Fibroblast of skin of abdomen (primary cell): ENCODE measurements at places on chromosomes 11 and 22.

GRCh38 chr22:37186228-37186996 lies 1.6 kb downstream of the C1QTNF6 start:
- peak; percentile 82 for DNase-seq

DNA sequence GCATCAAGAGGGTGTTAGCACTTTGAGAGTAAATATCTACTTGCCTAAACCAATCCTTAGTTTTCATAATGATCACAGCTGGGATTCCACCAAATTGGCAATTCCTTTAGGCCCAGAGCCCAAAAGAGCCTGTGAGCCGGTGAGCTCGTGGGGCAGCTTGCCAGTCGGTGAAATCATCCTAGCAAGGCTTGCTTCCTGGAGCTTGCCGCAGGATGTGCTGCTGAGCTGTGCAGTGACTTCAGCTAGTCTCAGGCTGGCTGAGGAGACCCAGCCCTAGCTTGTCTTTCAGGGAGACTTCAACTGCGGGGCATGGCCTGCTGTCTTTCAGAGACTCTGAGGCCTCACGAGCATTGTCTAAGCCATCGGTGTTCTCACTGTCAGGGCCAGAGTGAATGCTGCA lies 73.6 kb upstream of the SUSD2 start:
- peak; percentile 84 for DNase-seq

DNA sequence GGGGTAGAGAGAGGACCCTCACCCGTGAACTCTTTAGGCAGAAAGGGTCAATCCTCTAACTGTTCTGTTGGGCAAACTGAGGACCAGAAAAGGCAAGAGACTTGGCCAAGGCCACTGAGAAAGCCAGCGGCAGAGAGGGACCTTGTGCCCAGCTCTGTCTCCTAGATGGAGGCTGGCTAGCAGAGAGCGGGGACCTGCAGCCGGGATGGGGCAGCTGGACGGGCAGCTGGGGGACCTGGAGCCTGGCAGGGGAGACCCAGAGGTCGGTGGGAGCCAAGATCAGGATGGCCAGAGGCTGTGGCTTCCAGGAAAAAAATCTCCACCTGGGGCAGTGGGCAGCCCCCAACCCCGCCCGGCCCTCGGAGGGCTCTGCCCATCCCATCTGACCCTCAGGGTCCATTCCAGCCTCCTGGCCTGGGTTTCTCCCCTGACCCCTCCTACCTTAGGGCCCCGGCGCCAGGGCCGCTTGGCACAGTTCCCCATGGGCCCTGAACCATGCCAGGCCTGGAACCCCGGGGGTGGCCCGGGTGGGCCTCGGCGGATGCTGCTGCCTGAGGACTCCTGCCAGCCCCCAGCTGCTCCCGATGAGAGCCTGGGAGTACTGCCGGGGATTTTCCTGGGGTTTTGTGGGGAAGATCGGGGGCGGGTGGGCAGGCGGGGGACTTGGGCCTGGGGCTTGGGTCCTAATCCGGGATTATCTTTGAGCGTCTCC lies at the start of gene CABP2:
TSS of gene CABP2 (minus strand) at position 603 of the 712 bp plus-strand sequence. CDS start at position 483, 120 bp downstream.
- DNase-seq = no peak

GRCh38 chr11:17008099-17008498 lies 6.1 kb downstream of the PLEKHA7 start:
- no peak for DNase-seq

DNA sequence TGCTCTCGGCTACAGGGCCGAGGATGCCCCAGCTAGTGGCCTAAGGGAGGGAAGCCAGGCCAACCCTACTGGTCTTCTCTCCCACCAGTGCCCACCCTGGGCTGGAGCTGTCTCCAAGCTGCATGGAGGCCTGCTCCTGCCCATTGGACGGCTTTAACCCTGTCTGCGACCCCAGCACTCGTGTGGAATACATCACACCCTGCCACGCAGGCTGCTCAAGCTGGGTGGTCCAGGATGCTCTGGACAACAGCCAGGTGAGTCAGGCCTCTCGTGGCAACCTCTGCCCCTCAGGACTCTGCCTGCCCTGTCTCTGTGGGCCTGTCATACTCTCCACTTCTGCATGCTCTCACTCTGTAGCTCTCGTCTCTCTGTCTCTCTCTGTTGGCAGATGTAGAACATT lies 44.1 kb upstream of the TPBGL start:
- no peak for DNase-seq

DNA sequence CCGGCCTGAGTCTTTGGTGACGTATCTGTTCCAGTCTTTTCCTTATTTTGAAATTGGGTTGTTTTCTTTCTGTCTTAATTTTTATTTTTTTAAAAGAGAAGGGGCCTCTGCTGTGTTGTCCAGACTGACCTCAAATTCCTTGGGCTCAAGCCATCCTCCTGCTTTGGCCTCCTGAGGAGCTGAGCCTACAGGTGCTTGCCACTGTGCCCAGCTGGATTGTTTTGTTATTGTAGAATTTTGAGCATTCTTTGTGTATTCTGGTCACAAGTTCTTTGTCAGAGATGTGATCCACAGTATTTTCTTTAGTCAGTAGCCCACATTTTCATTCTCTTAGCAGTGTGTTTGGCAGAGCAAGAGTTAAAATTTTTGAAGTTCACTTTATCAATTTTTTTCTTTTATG lies 100.1 kb downstream of the ATXN10 start:
- DNase-seq = no peak

DNA sequence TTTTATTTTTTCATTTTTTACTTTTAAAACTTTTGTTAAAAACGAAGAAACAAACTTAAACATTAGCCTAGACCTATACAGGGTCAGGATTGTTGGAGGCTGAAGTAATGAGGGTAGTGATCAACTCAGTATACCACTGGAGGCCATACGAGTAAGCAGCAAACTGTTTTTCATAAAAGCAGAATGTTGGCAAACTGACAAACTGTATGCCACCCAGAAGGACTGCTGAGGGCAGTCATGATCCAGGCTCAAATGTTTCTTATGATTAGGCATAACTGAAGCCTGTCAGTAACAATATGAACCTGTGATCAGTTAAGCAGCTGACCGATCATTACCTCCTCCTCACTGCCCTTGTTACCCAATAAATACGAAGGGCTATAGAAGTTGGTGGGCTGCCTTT lies 10.2 kb upstream of the SC5D start:
- no peak for DNase-seq

GRCh38 chr11:122897606-122898210 lies 15.1 kb downstream of the JHY start:
- peak; percentile 81 for DNase-seq

DNA sequence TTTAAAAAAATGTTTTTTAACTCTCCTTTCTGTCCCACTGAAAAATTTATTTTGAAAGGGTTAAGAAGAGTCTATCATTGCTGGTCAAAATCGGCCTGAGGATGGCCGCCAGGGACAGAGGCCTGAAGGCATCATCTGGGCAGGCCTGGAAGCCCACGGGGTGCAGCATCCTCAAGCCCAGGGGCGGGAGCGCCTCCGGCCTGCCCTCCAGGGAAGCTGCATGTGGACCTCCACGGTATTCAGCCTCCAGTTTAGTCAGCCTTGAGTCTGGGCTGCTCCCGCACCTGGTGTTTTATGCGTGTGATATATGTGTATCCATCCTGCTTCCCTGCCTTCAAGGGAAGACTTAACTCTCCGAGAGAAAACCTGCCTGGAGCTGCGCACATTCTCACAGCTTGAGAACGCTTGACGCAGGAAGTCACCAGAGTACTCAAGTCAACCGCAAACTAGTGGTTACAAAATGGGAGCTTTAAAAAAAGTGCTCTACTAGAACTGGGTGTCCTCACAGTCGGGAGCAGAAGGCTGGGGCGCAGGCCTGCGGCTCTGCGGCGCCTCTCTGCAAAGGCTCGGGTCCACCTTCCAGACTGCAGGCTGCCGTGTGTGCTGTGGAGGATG lies 13.6 kb upstream of the BID start:
- DNase-seq = no peak

- DNase-seq = no peak
Observed at GRCh38 chr11:125005491-125005890, 51.5 kb downstream of the CCDC15 start.

DNA sequence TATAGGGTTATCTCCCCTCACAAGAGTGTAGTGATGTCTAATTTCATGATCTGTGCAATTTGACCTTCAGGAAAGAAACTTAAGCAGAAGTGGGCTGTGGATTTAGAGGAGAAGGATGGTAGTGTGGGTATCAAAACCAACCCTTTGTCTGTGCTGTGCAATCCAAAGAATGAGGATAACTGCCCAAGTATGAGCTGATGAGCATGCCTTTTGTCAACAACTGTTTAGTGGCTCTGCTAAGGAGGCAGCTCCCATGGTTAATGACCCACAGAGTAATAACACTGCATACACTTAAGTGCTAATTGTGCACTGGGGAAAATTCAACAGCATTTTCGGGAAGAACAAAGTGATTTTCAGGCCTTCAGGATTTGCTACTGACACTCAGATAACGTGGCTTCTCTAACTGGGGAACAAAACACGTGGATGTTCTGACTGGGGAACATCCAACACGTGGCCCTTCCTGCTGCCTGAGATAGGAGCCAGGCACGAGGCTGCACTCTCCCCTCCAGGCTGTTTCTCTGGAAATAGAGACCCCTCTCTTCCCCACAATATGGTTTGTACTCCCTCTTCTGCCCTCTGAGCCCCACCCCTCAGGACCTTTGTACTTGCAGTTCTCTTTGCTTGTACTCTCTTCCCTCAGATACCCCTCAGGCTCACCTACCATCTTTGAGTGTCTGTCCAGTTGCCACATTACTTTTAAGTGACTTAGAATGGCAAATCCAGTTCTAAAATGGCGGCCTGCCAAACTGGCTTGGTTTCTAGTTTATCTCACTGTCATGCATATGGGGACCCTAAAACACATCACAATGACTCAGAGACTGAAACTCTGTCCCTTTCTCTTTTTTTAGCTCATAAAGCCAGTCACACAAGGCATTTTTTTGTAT lies 234.9 kb upstream of the POU2AF2 start:
- DNase-seq = no peak

DNA sequence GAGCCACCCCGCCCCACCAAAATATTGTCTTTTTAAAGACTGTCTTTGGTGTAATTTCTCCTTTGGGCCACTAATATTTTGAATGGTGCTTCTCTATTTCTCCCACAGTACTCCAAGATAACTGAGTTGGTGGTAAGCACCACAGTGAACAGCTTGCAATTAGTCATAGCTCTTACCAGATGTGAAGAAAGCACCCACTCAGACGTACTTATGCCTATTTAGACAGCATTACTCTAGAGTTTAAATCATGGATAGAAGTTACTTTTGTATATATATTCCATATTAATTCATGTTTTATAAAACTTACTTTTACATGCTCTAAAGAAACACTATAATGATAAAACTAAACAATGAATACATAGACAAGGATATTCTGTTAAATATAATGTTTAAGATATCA lies 12.7 kb downstream of the ANO3 start:
- peak; percentile 43 for DNase-seq

- DNase-seq = no peak
Observed at GRCh38 chr11:25339281-25339680, 842.4 kb downstream of the LUZP2 start.

DNA sequence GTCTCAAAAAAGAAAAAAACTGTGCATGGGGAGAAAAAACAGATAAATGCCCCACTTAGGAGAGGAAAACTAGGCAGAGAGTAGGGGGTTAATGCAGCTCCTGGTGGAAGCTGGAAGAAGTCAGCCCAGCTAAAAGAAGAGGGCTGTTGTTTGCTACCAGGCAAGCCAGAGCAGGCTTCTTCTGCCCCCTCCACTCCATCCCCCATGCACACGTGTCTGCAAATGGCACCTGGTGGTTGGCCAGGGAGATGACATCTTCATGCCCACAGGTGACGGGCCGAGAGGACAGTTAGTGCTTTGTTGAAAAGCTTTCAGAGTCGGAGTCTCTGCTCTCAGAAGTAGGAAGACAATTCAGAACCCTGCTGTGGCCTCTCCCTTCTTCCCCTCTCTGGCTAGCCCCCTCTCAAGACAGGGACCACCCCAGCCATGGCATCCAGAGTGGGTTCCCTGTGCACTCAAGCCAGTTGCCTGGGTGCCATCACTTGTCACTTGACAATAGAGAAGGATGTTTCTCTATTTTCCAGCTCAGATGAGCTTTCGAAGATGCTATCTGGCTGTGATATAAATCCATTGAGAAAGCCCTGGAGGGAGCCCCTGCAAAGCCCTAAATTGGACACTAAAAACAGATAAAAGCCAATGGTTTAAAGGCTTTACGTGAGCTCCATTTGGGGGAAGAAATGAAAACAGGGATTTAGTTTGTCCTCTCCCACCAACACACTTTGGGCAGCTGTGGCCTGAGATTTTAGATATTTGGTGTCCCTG lies 142.0 kb downstream of the TRIM29 start:
- DNase-seq = no peak

DNA sequence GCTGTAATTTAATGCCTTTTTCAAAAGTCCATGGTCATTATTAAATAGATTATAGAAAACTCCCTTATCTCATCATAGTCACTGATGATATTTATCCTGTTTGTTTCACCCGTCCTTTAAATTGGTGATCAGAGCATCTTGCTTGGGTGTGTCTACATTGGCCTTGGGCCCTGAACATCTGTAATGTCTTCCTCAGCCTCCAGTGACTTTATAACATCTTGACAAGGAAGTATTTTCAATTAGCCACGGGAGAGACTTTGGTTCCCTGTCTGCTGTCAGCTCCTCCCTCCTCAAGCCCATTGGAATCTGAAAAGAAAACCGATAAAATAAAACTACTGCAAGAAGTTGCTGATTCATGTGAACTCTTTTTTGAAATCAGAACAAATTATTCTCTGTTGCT lies 116.9 kb upstream of the TTC12 start:
- no peak for DNase-seq

- DNase-seq = no peak
Observed at GRCh38 chr11:66881927-66882452, 25.1 kb downstream of the LRFN4 start.
